Activated naive CD4-positive, alpha-beta T cell treated with Interleukin-2 at 50 U/mL for 16 hours (primary cell): ENCODE measurements at places on chromosomes 7 and 10.

DNA sequence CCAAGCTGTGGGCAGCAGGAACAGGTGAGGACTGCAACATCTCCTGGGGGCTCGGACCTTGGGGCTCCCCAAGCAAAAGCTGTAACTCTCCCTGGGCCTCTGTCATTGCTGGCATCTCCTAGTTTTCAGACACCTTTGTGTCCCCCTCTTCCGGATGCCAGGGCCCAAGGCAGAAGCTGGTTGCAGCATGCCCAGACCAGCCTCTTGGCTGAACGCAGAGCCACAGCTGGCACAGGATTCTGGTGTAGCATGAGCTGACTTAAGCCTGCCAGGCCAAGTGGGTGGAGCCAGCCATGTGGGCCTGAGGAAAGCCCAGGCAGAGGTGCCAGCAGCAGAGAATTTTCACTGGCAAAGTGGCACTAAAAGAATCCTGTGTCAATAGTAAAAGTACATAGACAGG lies 43.5 kb downstream of the ZWINT start:
- no peak for DNase-seq

DNA sequence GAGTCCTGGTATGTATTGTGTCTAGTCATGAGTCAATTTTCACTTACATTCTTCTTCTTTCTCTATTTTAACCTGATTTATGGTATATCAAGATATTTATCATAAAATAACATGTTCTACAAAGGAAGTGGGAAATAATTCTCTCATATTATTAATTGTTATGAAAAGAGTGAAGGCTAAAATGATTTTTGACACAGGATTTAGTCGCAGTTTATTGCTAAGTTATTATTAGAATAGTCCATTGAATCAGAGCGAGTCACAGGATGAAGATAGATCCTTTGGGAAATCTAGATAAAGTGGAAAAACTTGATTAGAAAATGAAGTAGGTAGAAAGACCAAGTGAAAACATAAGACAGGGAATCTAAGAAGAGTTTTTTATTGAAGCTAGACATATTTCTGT lies 184.3 kb upstream of the DGKB start:
- no peak for DNase-seq

- no peak for DNase-seq
Observed at GRCh38 chr10:95408983-95409873, 118.4 kb upstream of the PDLIM1 start.

- no peak for DNase-seq
Observed at GRCh38 chr10:72243822-72244437, 27.9 kb upstream of the ASCC1 start.

DNA sequence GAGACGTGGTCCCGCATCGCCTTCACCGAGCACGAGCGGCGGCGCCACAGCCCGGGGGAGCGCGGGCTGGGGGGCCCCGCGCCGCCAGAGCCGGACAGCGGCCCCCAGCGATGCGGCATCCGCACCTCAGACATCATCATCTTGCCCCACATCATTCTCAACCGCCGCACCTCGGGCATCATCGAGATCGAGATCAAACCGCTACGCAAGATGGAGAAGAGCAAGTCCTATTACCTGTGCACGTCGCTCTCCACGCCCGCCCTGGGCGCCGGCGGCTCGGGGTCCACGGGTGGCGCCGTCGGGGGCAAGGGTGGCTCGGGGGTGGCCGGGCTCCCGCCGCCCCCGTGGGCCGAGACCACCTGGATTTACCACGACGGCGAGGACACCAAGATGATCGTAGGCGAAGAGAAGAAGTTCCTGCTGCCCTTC lies 737 bp downstream of the CNNM2 start:
- DNase-seq, result peak; percentile 48

DNA sequence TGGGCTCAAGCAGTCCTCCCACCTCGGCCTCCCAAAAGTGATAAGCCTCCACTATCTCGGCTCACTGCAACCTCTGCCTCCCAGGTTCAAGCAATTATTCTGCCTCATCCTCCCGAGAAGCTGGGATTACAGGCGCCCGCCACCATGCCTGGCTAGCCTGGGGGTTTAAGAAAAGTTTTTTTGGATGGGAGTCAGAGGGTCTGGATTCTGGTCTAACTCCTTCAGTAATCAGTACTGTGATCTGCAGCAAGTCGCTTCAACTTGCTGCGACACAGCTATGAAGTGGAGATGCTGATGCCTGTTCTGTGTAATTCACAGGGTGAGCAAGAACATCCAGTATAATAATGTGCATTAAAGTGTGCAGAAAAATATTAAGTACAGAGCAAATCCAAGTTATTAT lies 88.4 kb upstream of the AGBL3 start:
- no peak for DNase-seq

GRCh38 chr7:17677408-17677807 lies 262.9 kb downstream of the SNX13 start:
- no peak for DNase-seq

- DNase-seq, result no peak
Observed at GRCh38 chr10:15251791-15252380, 83.4 kb upstream of the NMT2 start.

DNA sequence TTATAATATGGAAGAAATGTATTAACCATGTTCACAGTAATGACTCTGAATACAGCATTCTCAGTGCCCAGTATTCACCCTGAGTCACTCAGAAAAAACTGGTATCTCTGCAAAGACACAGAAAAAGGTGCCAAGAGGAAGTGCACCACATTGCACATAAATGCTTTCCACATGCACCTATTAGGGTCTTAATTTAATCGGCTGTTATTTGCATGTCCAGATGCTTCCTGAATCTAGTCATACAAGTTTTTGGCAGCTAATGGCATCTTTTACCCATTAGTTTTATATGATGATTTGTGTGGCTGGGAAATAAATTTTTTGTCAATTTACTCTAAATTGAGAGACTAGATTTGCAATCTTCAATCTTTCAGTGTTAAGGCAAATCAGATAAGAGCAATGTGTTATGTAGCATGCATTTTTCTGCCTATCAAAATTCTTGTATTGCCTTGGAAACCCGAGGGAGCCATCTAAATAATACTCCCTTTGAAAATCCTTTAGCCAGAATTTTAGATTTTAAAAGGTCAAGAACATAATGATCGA lies 58.2 kb downstream of the ZNF680 start:
- DNase-seq, result no peak

- no peak for DNase-seq
Observed at GRCh38 chr10:78849115-78849514, 219.7 kb upstream of the ZMIZ1 start.

DNA sequence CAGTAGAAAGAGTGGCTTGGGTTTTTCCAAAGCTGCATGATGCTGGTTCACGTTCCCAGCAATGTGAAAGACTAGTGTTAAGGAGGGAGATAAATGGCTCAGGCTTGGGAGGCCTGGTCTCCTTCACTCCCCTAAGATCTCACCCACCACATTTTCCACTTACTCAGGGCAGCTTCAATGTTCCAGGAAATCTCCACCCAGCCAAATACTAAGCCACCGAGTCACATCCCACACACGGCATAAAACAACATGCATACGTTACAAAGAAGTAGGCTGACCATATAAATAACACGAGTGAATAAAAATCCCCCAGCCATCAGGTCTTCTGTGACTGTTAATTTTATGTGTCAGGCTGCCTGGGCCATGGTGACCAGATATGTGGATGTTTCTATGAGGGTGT lies 303.5 kb downstream of the SFMBT2 start:
- DNase-seq, result no peak

DNA sequence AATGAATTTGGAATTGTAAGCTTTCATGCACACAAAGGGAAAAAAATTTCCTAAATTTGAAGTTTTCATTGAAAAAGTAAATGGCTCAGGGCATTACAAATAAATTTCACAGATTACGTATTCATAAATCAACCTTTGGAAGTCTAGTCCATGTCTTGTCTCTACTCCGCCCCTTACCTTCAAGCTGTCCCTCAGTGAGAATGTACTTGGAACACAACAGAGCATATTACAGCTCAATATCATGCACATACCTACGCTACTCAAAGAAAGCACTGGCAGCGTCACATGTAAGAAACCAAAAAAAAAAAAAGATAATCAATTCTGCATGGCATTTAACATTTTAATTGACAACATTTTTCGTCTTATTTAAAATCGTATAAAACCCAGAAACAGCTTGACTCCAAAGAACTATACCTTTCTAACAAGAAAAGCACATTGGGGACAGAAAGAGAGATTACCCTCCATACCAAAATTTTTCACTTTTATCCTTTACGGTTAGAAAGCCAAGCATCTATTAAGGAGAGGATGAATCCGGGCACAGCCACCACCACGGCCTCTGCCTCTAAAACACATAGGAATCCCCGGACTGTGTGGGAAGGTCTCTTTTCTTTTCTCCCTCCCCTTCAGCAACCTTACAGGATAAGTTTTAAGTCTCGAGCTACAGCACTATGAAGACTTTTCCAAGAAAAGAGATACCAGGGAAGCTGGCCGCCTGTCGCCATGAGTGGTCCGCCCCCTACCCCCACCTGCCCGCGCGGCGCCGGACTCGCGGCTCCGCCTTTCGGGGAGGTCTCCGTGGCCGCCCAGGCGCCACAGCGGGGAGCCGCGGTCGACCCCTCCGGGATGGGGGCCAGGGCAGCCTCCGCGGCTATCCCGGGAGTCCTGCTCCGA lies 1.1 kb downstream of the JMJD1C start:
- no peak for DNase-seq

DNA sequence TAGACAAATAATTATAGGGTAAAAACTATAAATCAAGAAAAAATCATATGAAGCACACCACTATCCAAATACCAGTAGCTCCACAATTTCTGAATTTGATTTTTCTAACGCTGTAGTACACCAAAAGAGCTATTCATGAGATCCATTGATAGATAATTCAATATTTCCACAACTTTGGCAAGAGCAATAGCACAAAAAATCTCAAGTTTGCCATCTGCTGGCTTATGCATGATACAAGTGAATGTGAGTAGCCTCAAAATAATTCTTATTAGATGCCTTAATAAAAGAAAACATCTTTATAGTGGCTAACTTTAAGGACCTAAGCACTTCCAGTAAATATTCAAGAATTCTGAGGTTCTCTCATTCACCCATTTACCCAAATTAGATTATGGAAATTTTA lies 2.2 kb upstream of the TMEM196 start:
- no peak for DNase-seq

DNA sequence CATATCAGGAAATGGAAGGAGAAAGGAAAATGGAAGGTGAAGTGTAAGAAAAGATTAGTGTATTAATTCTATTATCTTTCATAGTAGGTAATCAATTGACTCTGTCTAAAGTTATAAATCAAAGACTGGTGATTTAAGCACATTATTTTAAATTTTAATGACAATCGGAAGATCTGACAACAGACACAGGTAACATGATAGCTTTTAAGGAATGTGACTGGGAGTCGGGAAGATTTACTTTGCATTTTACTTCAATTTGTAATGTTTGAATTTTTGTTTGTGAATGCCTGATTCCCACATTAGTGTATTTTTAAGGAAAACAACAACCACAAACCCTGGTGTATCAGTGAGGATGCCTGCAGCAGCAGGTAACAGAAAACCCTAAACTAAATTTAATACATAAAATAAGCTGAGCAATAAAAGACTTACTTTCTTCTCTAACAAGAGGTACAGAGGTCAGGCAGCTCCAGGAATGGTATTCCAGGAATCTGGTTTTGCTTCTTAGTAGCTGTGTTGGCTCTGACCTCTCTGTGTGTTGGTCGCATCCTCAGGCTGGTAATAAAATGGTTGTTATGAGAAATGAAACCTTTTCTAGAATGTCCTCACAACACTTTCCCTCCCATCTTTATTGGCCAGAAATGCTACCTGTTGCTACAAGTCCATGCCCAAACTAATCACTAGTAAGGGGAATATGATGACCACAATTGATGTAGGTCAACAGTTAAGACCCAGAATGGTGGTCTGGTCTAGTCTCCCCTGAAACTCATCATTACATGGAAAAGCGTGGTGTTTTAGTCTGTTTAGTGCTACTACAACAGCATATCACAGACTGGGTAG lies 12.2 kb downstream of the DNAJB9 start:
- no peak for DNase-seq

DNA sequence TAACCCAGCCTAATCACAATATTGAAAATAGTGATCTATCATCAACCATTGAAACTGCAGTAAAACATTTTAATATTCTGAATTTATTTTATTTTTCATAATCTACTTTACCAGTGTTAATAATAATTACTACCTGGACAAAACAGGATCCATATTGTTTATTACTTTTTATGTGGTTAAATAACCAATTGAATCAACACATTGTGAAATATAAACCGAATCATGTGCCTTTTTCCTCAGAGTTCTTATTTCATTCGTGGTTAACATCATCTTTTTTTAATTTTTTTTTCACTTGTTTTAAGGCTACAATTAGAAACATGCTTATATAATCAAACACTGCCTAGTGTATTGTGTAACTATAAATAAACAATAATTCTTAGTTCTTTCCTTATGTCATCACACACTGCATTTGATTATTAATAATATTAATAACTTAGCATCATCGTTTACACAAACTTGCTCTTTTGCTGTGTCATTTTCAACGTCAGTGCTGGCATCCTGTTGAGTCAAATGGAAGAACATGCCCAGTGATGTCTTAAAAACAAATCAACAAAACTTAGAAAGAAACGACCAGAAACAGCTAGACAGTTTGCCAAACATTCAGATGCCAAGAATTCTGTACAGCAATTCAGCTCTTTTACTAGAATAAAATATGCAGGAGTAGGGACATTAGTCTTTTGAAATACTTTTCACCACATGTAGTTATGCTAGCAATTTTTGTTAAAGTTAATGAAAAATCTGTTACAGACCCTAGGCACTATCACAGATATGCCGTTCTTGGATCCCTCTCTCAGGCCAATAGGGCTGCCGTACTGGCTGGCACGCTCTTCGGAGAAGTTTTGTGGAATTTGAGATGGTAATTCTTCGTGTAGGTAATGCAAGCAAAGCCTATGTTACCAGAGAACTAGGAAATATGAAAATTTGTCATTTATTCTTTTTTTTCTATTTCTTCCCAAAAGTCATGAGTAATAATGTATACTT lies 330.4 kb upstream of the SEMA3A start:
- DNase-seq, result no peak

DNA sequence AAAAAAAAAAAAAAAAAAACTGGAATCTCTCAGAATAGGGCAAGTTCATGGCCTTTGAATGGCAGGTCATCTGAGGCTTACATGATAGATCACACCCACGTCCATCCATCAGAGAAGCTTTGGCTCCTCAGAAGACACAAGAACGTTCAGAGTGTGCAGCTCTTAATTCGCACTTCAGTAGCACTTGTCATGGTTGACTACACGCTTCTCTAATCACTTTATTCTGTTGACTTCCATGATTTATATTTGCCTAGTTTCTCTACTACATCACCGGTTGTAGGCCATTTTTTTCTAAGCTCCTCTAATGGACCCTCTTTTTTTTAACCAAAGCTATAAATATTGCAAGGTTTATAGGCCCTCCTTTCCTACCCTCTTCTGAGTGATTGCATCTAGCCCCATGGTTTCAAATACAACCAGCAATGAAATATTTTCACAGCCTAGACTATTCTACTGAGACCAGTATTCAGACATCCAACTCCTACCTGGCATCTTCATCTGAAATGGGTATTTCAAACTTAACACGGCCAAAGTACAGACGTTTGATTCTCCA lies 305.4 kb upstream of the CELF2 start:
- DNase-seq, result no peak

GRCh38 chr10:49541762-49542161 lies 2.8 kb upstream of the ERCC6 start:
- no peak for DNase-seq
